ENCODE measurements at places on chromosomes 6 and 20.

GRCh38 chr6:37141281-37142049, 28.5 kb upstream of the PIM1 start:
- DNase-seq, result no peak

DNA sequence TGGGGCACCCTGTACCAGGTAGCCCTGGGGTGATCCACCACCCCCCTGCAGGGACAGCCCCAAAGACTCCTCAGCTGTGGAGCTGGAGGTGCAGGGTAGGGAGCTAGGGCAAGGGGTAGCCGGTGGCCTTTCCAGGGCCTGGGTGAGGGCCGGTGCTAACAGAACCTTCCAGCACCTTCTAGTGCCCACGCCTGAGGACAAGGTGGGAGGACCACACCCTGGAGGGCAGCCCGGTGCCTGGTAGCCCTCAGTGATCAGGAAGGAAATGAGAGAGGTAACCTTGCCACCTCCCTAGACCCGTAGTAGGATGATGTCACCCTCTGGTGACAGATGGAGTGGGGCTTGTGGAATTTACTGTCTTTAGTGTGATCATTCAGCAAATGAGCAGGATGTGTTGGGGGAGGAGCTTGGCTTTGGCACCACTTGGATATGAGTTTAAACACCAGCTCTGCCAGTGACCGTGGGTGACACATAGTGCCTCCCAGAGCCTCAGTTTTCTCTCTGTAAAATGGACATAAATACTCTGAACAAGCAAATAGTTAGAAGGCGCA, 187.7 kb downstream of the NFATC2 start:
- no peak for DNase-seq

- DNase-seq, result no peak
Observed at GRCh38 chr20:24633026-24633425, 163.6 kb downstream of the SYNDIG1 start.

DNA sequence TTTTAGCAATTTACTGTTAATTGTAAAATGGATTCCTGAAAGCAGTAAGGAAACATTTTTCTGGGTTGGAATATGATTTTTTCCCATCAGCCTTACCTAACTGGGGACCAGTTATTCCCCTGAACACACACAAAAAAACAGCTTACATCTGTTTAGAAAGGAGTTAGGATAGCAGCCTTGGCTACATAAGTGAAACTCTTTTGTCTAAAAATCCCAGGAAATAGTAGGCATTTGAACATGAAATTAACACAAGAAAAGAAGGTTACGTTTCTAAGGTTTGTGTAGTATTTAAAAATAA, 696.2 kb upstream of the MARCKS start:
- DNase-seq, result no peak

GRCh38 chr6:150535151-150535804, 64.4 kb upstream of the PLEKHG1 start:
- no peak for DNase-seq

GRCh38 chr20:61477451-61477861, 225.4 kb downstream of the CDH4 start:
- no peak for DNase-seq

DNA sequence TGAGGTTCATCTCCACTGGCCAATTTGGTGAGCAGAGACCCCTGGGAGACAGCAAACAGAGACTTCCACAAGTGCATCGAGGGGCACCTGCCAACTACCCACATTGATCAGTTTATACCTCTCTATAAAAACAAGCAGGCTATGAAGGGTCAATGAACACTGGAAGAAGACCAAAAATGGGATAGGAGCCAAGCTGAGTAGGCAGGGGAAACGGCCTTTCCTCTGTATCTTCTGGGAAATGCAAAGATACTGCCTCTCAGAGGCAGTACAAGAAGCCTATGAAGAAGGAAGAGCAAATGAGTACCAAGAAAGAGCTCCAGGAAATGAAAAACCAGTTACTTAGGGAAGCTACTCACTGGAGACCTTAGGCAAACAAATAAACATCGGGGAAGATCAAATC, 247.7 kb downstream of the GMDS start:
- no peak for DNase-seq

GRCh38 chr6:145891565-145891964, 72.6 kb downstream of the SHPRH start:
- no peak for DNase-seq

GRCh38 chr6:115870464-115870863, 190.2 kb downstream of the FRK start:
- DNase-seq, result no peak

DNA sequence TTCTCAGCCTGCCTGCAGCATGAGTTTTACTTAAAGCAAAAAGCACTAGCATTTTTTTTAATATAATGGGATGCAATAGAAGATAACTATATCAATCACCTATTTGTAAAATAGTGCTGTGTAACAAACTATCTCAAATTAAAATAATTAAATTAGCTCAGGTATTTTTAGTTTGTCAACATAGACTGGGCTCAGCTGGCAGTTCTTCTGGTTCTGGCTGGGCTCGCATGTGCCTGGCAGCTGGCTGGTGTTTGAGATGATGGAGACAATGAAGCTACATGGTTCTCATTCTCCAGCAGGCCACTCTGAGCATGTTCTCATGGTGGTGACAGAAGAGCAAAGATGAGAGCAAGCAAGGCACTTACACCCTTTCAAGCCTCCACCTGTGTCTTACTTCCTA, 181.0 kb downstream of the PLCB1 start:
- DNase-seq, result no peak

DNA sequence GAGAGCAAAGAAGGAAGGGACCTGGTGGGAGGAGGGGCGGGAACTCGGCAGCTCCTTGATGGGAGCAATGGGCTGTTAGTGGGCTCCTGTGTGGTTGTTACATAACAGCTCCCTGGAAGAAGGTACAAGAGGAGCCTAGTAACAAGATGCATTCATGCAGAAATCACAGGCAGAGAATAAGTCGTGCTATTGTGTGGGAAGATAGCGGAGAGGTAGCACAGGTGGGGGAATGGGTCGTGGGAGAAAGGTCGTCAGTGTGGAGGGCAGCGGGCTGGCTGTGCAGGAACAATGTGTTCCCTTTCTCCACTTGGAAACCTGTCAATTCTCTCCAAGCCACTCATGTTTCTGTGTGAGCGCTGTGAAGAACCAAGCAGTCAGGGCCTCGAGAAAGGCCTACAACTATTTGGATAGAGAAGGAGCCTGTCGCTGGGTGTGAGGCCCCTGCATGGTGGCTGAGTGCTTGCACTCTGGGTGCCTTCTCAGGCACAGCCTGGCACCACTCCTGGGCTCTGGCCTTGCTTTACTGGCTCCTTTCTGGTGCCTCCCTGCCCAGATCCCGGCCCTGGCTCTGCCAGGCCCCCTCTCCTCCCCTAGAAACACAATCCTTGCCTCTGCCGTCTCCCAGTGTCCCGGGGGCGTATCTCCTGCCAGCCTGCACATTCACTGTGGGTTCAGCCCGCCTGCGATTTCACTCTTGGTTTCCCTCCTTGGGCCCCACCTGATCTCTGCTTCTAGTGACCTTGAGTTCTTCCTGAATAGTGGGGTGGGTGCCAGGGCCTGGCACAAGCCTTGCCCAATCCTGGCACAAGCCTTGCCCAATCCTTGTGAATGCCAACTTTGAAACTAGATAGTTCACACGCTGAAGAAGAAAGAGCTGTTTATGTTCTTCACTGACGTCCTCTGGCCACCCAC, 7.4 kb upstream of the FGD2 start:
- no peak for DNase-seq

DNA sequence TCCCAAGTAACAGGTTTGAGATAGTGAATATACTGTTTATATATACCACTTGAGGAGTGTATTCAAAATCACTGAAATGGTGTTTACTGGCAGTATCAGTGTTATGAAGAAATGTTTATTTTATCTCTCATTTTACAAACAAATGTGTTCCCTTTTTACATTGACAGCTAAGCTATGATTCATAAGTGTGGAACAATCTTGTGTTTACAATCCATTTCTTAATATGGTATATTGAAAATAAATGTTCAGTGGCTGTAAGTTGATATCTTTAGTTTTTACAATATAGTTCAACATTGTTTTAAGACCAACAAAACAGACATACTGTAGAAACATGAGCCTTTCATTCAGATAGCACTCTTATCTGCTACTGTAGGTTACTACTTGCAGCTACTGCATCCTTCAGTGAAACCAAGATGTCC, 14.3 kb downstream of the PHF3 start:
- no peak for DNase-seq

GRCh38 chr6:110826236-110827129, 11.2 kb upstream of the CDK19 start:
- DNase-seq, result no peak

DNA sequence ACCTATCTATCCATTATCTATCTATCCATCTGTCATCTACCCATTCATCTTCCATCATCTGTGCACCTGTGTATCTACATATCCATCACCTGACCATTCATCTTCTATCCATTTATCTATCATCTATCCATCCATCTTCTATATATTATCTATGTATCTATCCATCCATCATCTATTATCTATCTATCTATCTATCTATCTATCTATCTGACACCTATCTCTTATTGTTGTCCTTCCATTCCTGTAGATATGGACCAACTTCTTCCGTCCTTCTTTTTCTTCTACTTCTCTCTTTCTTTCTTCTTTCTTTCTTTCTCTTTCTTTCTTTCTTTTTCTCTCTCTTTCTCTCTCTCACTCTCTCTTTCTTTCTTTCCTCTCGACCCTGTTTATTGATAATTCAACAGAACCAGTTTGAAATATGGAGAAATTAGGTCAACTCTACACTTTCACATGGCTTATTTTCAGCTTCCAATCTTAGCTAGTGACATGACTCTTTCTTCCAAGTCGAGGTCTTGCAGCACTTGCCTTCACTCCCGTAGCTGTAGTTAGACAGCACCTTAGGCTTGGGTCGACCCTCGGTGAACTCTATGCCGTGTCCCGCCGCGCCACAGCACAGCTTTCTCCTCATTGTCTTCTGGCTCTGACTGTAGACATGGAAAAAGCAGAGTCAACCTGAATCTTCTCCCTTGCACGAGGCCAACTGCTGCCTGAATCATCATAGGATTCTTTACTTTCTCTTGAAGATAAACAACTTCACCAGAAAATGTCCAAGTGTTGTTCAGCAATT, 110.4 kb upstream of the EXOC2 start:
- DNase-seq, result no peak

- DNase-seq, result no peak
Observed at GRCh38 chr20:32632461-32633354, 41.0 kb downstream of the C20orf203 start.

DNA sequence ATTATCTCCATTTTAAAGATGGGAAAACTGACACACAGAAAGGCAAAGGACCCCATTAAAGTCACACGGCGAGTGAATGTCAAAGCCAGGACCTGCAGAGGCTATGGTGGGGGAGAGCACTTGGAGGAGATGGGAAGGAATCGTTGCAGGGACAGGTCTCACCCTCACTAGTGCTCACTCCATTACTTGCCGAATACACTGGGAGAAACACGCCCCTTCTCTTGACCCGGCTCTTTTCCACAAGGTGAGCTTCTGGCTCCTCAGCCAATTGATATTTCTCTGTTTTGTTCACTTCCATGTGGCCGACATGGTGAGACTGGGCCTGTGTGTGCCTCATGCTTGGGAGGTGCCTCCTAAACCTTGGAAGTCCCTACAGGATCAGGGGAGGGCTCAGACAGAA, 117.8 kb upstream of the KCNG1 start:
- no peak for DNase-seq

DNA sequence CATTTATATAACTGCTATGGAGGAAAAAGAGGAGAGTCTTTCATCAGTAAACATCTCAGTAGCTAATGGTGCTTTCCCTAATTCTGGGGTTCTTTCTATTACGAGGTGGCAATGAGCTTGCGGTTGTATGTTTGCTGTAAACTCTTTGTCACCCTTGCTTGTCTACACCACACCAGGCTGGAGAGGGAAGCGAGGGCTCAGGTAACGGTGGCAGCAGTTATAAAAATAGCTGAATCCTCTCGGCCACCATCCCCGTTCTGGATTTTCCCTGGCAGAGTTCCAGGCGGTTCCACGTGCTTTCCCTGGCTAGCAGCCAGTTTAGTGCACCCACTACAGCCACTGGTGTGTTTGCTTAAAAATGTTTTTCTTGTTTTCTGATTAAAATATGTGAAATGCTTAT, 39.0 kb downstream of the MAS1 start:
- no peak for DNase-seq

GRCh38 chr6:43878823-43879495, 108.9 kb downstream of the VEGFA start:
- no peak for DNase-seq

- DNase-seq, result no peak
Observed at GRCh38 chr6:163298079-163298830, 116.3 kb upstream of the QKI start.

GRCh38 chr6:6818078-6818639, 229.6 kb downstream of the LY86 start:
- DNase-seq, result no peak

DNA sequence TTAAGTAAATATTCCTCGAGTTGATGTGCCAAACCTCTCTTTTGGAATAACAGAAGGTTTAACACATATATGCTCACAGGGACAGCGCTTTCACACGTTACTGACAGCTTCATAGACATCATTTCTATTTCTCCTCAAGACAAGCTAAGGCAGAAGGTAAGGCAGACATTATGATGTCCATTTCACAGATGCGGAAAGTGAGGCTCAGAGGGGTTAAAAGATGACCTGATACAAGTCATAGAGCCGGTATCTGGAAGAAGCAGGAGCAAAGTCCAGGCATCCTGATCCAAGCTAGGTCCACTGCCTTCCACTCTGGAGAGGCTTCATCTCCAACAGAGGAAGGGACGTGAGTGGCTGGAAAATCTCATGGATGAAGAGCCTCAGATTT, 86.7 kb downstream of the FOXC1 start:
- DNase-seq, result no peak

DNA sequence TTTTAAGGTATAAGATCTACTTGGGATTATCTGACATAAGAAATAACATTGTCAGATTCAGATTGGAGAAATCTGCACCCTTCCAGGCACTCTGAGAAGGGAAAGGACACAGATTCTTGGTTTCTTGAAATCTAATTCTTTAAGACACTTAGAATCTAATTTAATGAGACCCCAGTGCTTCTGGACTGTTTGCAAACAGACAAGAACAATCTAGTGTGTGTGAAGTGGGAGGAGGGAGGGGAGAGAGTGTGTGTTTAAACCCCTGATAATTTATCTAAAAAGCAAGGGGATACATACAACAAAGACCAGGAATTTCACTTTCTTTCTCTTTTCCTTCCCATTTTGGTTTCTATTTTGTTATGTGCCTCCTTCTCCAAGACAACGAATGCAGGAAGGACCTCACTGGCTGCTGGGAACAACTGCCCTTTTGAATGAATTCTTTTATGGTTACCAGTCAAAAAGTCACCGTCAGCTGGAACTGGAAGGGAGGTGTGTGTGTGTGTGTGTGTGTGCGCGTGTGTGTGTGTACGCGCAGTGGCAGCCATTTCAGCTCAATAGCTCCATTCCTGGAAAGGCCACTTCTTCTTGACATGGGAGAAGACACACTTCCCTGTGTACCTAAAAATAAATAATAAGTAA, 129.4 kb downstream of the BCAS1 start:
- DNase-seq, result no peak

- no peak for DNase-seq
Observed at GRCh38 chr6:73236144-73236750, 11.0 kb upstream of the KHDC1L start.
